ENCODE measurements at places on chromosomes 7 and 10. TPM values are rescaled to one million over a fixed set of nuclear protein-coding genes. Genes with fewer than 3 reads are reported as not detected.

GRCh38 chr10:122373721-122374120 is 787 bp upstream of the PLEKHA1 start:
- peak overlapping the region; percentile 31 for H3K4me3 ChIP-seq
- H3K4me1 ChIP-seq = peaks cover 32% of the 10 kb centered on the region
- H3K27ac ChIP-seq = peak overlapping the region; percentile 98
- H3K36me3 ChIP-seq = no peaks in the 10 kb centered on the region

DNA sequence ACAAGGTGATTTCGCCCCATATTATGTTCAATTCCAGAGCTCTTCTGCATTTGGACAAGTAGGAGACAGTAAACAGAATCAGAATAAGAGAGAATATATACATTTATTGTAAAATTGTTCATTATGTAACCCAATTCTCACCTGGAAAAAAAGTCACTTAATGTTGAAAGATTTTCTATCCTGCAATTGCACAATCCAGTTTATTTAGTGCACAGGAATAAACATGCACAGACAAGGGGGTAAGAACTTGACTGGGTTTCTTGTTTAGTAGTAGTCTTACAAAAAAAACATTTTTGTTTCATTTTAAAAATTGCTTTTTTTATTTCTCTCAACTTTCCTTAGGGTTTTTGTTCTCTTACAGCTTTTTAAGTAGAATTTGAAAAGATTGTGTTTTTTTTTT is 126.6 kb downstream of the SAMD9 start:
- H3K4me1 ChIP-seq = no peaks in the 10 kb centered on the region
- no peak for DNase-seq

GRCh38 chr7:126411821-126412383 is 840.8 kb downstream of the GRM8 start:
- no peaks in the 10 kb centered on the region for H3K36me3 ChIP-seq
- DNase-seq = no peak
- peaks cover 5% of the 10 kb centered on the region for H3K4me1 ChIP-seq
- no peak overlapping the region for H3K4me3 ChIP-seq

DNA sequence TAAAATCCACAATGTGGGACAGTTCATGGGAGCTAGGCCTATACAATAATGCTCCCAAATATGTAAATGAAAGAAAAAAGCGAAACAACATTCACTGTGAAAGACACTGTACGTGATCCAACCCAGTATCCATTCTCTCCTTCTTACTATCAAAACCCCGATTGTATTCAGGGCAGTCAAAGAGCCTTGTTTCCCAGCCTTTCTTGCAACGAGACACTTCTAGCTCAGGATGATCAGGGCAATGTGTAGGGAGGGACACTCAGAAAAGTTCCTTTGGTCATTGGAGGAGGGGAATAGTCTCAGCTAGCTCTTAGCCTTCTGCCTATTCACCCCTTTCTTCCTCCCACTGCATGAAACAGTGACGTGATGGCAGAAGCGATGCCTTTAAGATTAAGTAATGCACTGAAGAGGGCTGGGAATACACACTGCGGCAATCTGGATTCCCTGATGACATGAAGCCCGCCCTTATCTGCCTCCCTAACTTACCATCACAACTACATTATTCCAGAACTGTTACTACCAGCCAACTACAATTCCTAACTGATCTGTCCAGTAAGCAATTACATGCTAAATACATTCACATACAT is 27.3 kb downstream of the UBE2H start:
- H3K4me3 ChIP-seq = no peak overlapping the region
- no peak for DNase-seq
- no peaks in the 10 kb centered on the region for H3K36me3 ChIP-seq

ZP3 gene
- total RNA-seq = 4.4 TPM

RGS10 gene
- total RNA-seq = 13.2 TPM

All from body of pancreas (tissue), 4 donors.